Activated effector memory CD4-positive, alpha-beta T cell treated with anti-CD3 and anti-CD28 coated beads, Interleukin-2, amount 50 U/mL, for 16 hours (primary cell): ENCODE measurements at places on chromosomes 12 and 14.

DNA sequence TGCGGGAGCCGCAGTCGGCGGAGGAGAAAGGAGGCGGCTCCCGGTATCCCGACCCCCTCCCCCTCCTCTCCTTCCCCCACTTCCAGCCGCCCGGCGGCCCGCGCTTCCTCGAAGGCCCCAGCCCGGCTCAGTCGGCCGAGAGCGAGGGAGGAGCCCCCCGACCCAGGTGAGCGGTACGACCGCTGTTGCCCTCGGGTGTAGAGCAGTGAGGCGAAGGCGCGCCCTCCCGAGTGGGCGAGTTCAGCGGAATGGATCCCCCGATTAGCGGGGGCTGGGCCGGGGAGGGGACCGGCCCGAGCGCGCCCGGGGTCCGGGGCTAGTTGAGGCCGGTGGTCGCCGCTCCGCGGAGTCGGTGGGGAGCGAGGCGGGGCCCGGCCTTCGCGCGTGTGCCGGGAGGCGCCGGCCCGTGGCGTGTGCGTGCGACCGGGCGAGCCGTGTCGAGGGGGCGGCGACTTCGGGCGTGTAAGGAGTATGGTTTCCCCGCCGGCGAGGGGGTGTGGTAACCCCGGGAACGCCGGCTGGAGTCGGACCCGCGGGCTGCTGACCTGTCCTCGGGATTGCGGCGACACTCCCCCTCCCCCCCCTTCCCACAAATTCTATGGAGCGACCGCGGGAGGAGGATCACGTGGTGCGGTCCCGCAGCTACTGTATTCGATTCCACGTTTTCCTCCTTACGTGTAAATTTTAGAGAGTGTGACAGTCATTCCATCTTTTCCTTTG, 501 bp downstream of the RIMKLB start:
- DNase-seq: peak; percentile 82

- DNase-seq: no peak
Measured at GRCh38 chr12:68498736-68499135, 112.0 kb upstream of the RAP1B start.

- DNase-seq: no peak
Measured at GRCh38 chr12:87783467-87783866, 245.7 kb downstream of the C12orf50 start.

DNA sequence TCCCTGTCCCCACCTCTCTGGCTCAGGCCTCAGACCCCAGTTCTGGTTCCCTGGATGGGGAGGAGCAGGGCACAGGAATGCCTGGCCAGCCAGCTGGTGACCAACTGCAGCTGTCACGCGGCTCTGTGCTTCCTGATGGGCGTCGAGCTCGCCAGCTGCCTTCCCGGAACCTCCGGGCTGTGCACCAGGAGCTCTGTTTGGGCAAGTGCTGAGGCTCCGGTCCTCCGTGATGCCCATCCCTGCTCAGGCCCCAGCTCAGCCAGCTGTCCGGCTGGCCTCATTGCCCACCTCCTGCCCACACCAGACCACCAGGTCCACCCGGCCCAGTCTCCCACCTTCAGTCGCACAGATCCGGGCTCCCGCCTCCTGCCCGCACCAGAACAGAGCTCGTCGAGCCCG, 4.8 kb downstream of the IFFO1 start:
- no peak for DNase-seq

- no peak for DNase-seq
Measured at GRCh38 chr12:124742111-124742510, 121.6 kb downstream of the SCARB1 start.

DNA sequence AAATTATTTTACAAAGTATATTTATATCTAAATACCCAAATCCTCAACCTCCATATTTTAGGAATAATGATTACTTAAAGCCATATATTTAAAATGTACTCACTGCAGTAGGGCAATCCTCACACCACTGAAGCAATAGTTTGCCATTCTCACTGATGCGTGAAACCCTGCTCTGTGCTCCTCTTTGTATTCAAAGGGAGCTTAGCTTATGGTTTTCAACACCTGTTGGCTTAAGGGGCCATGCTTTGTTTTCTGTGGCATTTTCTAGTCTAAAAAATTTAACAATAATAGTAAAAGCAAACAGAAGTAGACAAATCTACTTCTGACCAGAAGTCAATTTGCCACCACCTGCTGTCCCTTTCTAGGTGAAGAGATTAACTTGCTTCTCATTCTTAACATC, 294.6 kb downstream of the FLRT2 start:
- no peak for DNase-seq

- DNase-seq: no peak
Measured at GRCh38 chr12:110849221-110849620, 2.4 kb downstream of the CCDC63 start.

- no peak for DNase-seq
Measured at GRCh38 chr14:63205044-63205575, 867 bp downstream of the RHOJ start.

GRCh38 chr12:91655966-91656365, 473.3 kb upstream of the DCN start:
- no peak for DNase-seq

GRCh38 chr12:109670731-109671130, 42.9 kb upstream of the FAM222A start:
- no peak for DNase-seq

- DNase-seq: no peak
Measured at GRCh38 chr14:74962493-74962892, 7.1 kb upstream of the PGF start.

DNA sequence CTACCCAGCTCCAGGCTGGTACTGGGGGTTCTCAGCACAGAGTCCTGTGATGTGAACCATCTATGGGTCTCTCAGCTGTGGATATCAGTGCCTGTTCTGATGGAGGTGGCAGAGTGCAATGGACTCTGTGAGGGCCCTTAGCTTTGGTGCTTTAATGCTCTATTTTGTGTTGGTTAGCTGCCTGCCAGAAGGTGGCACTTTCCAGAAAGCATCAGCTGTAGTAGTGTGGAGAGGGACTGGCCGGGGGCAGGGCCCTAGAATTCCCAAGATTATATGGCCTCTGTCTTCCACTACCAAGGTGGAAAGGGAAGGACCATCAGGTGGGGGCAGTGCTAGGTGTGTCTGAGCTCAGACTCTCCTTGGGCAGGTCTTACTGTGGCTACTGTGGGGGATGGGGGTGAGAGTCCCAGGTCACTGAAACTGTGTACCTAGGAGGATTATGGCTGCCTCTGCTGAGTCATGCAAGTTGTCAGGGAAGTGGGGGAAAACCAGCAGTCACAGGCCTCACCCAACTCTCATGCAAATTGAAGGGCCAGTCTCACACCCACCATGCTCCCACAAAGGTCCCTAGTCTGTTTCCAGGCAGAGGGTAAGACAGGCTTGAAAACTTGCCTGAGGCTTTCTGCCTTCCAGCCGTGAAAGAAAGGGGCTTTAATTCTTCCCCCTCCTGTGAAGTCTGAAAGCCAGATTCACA, 878.1 kb downstream of the C12orf50 start:
- no peak for DNase-seq

DNA sequence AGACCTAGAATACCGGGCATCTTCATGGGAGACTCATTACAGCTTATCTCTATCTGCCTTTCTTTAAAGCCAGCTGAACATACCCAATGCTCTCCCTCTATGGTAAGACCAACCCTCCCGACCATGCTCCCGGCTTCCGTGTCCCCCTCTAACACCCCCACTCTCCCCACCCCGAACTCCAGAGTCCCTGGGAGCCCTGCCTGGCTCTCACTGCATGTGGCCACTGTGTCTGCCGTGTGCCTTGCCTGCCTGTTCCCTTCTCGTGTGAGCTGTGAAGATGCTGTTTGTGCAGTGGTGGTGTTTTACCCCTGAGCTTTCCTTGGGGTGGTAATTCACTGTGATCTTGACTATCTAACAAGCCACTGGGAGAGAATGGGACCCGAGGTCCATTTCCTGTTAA, 146.4 kb upstream of the FKBP4 start:
- no peak for DNase-seq

- DNase-seq: no peak
Measured at GRCh38 chr12:3646561-3647241, 106.2 kb downstream of the CRACR2A start.

- no peak for DNase-seq
Measured at GRCh38 chr14:26213846-26214575, 383.8 kb downstream of the NOVA1 start.

- DNase-seq: no peak
Measured at GRCh38 chr14:71566276-71566675, 366.0 kb upstream of the RGS6 start.

- DNase-seq: no peak
Measured at GRCh38 chr14:97687944-97688630, 890.9 kb downstream of the VRK1 start.

GRCh38 chr12:121668750-121669520, 519 bp downstream of the MORN3 start:
- DNase-seq: peak; percentile 82

- no peak for DNase-seq
Measured at GRCh38 chr12:26555139-26555538, 277.9 kb downstream of the ITPR2 start.

GRCh38 chr14:57470909-57471308, 22.7 kb downstream of the CCDC198 start:
- no peak for DNase-seq

DNA sequence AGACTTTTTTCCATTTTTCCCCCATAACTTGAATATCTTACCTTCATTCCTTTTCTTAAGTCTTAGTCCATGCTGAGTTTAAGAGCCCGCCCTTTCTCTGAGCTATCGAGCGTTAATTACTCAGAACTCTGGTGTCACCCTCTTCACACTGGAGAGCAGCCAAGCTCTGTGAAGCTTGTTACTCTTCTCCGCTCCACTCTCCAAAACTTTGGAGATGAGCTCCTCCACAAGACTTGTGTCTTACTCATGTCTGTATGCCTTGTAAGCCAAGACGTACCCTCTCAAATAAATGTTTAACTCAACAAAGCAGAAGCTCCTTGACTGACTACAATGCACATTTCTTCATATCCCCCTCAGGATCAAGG, 54.7 kb downstream of the DICER1 start:
- DNase-seq: no peak

GRCh38 chr14:30252783-30253674, 305.9 kb upstream of the G2E3 start:
- DNase-seq: no peak

- DNase-seq: no peak
Measured at GRCh38 chr12:1453810-1454209, 140.6 kb downstream of the FBXL14 start.

DNA sequence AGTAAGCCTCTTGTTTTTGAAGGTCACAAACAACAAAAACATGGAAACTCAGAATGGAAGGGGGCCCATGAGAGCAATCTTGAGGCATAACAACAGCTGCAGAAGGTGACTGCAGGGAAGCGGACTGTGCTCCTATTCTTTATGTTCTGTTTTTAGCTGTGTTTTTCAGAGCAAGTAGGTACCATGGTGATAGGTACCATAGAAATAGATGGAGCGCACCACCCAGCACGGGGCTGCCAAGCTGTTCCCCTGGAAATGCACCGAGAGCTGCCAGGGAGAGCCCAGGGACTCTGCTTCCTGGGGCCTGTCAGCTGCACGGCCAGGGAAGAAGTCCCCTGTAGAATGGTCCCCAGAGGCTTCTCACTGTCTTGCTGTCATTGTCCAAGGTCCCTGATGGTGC, 32.8 kb downstream of the DGLUCY start:
- no peak for DNase-seq

DNA sequence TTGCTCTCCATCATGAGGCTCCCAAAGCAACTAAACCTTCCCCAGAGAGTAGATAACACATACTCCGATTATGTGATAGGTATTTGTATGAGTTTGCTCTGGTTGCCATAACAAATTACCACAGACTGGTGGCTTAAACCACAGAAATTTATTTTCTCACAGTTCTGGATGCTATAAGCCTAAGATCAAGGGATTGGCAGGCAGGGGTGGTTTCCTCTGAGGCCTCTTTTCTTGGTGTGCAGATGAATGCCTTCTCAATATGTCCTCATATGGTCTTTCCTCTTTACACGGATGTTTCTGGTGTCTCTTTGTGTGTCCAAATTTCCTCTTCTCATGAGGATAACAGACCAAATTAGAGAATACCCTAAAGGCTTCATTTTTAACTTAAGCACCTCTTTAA, 285.8 kb upstream of the GRIP1 start:
- peak; percentile 70 for DNase-seq

DNA sequence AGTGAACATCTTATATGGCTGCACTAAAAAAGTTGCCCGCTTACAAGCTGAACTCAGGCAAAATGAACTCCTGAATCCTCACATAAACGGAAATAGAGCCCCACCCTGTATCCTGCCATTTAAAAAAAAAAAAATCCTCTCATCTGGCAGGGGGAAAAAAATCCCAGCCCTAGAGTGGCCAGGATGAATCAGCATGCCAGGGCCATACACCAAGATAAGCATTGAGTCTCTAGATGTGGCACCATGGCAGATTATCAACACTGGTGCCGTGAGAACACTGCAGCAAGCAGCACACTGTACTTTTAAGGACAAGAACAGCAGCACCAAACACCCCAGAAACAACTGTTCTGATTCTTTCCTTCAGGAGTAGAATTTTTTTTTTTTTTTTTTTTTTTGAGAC, 65.5 kb downstream of the RASSF3 start:
- DNase-seq: no peak

GRCh38 chr14:104359969-104360442, 219.6 kb upstream of the C14orf180 start:
- DNase-seq: peak; percentile 39

DNA sequence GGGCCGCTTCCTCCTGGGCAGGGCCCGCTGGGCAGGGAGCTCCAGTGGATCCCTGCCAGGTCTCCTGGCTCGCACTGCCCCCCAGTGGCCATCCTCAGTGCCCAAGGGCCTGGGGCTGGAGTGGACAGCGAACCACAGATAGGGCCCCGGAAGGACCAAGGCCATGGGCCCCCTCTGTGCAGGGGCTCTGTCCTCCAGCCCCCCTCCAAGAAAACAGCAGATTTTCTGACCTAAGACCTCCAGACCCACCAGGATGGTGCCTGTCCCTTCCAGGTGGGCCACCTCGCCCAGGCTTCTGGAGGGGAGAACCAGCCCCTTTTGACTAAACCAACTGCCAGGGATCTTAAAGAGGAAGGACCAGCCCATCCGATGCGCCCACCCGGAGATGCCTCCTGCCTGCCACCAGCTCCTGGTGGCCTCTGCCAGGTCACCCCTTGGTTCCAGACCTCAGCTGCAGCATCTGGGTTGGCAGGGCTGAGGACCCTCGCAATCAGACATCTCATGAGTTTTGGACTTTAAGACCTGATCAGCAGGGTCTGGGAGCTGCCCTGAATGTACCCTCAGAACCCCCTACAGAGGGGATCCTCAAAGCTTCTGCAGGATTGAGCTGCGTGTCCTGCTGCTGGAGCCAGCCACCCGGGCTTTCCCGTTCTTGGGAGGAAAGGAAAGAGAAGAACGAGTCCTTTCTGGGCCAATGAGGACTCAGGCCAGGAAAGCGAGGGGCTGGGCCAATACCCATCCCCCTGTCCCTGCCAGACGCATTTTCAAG, 325.8 kb upstream of the DIO3 start:
- no peak for DNase-seq

DNA sequence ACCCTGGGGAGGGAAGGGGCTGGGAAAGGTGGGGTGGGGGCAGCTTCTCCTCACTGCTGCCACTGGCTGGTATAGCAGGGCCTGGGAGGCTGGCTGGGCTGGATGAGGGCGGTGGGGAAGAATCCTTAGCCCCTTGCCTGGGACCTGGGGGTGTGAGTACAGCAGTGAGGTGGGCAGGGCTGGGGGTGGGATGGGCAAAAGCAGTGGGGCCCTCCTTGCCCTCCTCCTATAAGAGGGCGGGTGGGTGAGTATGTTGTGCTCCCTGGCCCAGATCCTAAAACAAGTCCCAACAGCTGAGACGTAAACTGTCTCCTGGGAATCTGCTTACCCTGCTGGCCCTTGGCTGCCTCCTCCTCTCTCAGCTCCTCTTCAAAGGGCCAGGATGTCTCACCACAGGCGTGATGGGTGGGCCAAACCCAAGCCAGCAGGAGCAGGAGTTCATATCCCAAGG, 2.2 kb downstream of the NCKAP5L start:
- no peak for DNase-seq

GRCh38 chr14:24182110-24182882, 6.3 kb downstream of the IPO4 start:
- DNase-seq: peak; percentile 60
